Activated T-cell treated with anti-CD3 and anti-CD28 coated beads for 48 hours (primary cell): ENCODE measurements at places on chromosomes 1 and 21.

DNA sequence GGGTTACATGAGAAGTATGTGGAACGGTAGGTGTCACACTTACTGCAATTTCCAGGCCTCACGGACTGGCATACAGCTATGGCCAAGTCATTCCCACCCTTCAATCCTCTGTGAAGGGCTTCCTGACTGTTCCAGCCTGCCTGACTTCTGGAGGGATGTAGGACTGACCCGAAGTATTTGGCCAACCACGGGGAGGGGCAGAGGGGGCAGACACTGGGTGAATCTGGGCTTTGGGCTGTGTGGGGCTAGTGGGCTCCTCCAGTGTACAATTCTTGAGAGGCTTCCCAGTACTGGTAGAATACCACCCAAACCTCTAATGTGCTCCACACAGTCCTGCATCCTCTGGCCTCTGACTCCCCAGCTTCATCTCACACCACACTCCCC is 78.2 kb downstream of the FAM78B start:
- DNase-seq, result no peak

DNA sequence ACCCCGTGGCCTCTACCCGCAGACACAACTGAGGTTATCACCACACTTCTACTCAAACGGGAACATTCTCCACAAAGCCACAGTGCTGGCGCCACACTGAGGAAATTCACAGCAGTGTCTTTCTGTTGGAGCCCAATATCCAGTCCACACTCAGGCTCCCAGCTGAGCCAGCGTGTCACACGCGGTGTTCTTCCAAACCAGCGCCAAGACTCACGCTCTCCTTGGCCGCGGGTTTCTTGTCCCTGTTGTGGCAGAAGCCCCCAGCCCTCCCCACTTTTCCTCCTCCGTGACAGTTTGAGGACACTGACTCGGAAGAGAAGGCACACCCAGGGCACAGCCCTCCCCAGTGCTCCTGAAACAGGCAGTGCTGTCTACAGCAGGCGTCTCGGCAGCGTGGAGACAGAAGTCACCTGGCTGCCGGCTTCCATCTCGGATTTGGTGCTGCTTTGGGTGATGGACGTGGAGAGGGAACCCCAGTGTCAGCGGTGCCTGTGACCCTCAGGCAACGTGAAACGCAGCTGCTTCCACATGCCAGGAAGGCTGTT is 35.4 kb upstream of the AGPAT3 start:
- DNase-seq, result no peak

DNA sequence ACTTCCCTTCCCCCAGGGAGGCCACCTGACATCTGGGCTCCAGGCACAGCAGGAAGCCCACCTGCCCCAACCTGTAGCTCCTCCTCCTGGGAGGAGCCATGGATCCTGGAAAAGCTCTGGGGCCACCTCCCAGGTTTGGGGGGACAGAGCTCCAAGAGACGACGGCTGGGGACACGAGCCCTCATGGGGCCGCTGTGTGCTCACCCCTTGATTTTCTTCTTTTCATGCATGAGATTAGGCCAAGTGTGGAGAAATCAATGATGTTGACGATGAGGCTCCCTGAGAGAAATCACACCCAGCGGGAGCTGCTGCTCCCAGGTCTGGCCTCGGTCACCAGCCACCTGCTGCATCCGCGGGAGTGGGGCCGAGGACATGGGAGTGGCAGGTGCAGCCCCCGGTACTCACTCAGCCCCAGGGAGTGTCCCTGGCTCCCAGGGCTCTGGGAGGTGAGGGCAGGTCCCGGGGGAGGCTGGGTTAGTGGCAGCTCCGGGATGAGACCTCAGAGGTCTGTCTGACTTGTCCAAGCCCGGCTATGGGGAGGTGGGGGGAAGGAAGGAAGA is 8.7 kb downstream of the TNFRSF14 start:
- DNase-seq, result no peak

GRCh38 chr1:201710632-201711597 is 118.0 kb upstream of the IPO9 start:
- no peak for DNase-seq

DNA sequence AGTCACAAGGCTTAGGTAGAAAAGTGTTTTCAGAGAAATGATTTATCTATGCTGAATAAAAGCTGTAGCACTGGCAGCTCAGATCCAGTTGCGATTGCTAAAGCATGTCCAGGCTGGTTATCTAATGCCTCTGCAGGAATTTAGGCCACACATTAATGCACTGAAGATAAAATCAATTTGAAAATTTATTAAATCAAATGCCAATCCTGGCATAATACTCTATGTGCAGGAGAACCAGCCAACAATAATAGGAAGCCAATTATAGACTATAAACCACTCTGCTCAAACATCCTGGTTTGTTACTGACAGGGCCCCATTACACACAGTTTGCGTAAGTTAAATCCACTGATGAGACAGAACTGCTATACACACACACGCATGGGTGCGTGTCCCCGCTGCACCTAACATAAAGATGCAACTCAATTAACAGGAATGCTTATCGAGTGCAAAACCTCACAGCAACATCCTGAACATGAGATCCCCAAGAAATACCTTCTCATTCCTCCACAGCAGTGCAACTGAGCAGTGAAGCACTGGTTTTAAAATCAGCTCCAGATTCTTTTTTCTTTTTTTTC is 40.6 kb downstream of the PTP4A2 start:
- no peak for DNase-seq

GRCh38 chr1:161949548-161949947 is 74.1 kb downstream of the OLFML2B start:
- no peak for DNase-seq

- no peak for DNase-seq
Observed at GRCh38 chr1:12333036-12333785, 103.4 kb downstream of the VPS13D start.

GRCh38 chr1:110125810-110126209 is 13.6 kb downstream of the UBL4B start:
- no peak for DNase-seq

DNA sequence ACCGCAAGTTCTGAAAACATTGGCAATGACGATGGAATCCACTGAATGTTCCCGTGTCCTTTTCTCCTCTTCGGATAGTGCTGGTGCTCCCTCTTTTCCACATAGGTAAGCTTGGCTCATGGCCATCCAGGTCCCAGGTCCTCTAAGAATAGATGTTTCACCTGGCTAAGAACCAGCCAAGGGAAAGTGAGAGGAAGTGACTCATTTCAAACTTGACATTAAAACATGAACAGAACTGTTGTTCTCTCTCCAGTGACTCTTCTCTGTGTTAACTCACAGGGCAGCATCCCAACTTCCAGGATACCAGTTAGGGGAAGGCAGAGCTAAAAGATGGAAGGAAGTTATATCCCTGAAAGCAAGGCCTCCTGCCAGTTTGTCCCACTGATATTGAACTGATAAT is 493.8 kb upstream of the CHRM3 start:
- DNase-seq, result no peak

DNA sequence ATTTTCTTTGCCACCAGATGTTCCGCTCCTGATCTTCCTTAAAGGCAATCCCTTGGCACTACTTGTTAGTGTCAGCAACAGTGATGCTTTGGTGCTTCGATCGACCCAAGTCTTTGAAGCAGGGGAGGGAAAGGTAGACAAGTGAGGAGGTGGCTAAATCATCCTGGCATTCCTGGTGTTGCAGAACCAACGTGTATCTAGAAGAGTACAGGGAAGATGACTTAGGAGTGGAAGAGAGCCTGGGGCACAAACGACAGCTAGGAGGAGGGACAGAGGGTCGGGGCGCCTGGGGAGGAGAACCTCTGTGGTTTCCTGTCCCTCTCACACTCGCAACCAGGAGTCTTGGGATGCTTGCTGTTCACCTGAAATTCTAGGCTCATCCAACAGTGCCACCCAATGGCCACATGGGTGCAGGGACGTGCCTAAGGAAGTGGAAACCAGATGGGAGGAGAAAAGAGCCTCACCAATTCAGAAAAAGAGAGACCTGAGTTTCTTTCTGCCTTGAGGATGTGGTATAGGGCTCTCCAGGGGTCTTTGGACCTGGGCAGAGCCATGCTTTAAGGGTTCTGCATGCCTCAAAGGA is 9.5 kb upstream of the KCNA2 start:
- DNase-seq, result peak; percentile 46

- DNase-seq, result no peak
Observed at GRCh38 chr1:101511202-101511891, 274.5 kb downstream of the S1PR1 start.
